ENCODE measurements at places on chromosomes 3 and 15.
A peak's percentile ranks its signal among the peaks of the same experiment; 100 is the strongest.

DNA sequence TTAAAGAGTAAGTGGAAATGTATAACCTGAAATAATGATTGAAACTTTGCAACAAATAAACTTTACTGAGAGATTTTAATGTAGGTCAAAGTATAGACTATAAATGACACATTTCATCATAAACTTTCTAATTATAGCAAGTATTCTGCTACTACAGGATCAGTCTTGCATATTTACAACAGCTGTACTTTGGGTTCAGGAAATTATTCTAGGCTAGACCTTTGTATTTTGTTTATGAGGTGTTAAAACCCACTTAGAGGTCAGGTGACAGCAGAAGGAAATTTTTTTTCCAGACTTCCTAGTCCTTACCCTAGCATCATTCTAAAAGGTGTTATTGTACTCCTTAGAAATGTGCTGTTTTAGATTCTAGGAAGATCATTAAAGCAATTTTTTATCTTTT, 2.3 kb downstream of the RNF7 start:
- no peak for DNase-seq

DNA sequence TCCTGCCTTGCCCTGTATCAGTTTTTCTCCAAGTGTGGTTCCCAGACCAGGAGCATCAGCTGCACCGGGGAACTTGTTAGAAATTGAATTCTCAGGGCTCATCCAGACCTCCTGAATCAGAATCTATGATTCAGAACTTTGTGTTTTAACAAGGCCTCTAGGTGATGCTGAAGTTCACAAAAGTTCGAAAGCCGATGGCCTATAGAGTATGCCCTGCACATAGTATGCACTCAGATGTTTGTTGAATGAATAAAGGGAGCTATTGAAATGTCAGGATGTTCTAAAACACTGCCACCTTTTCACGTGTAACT, 664 bp upstream of the LARP6 start:
- DNase-seq, result no peak

DNA sequence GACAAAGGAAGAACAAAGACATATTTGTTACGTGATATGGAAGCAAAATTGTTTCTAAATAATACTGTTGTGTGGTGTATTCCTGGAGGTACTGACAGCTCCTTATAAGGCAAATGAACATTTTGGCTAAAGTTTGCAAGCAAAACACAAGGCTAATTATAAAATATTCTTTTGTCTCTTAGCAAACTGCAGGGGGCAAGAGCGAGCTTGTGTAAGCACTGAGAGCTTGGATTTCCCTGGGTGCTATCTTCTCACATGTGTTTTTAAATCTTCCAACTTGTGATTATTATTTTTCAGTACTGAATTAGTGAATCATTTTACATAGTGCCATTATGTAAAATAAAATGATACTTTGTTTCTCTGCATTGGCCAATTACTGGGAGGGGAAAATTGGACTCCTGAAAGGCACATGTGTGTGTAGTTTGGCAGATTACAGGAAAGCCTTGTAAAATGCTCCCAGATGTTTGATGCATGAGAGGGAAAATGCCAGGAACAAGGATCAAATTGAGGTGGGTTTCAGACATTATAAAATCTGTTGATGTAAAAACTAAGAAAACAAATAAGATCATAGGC, 611.5 kb downstream of the AGBL1 start:
- no peak for DNase-seq

GRCh38 chr15:68794863-68795262, 25.8 kb downstream of the ANP32A start:
- DNase-seq, result no peak

DNA sequence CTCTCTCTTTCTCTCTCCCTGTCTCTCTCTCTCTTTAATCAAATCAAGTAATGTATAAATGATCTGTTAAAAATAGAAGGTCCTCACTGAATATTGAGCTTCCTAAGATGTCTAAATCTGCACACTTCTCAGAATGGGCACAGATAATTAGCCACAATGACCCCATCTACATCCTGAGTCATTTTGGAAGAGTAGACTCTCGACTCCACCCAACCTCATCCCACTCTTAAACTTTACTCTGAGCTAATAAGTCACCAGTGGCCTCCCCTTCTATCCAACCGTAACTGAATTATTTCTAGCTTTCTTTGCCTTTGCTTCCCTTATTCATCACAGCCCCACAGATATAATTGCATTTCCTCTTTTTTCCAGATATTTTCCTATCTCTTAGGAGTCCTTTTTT, 326.5 kb upstream of the ZNF717 start:
- no peak for DNase-seq

DNA sequence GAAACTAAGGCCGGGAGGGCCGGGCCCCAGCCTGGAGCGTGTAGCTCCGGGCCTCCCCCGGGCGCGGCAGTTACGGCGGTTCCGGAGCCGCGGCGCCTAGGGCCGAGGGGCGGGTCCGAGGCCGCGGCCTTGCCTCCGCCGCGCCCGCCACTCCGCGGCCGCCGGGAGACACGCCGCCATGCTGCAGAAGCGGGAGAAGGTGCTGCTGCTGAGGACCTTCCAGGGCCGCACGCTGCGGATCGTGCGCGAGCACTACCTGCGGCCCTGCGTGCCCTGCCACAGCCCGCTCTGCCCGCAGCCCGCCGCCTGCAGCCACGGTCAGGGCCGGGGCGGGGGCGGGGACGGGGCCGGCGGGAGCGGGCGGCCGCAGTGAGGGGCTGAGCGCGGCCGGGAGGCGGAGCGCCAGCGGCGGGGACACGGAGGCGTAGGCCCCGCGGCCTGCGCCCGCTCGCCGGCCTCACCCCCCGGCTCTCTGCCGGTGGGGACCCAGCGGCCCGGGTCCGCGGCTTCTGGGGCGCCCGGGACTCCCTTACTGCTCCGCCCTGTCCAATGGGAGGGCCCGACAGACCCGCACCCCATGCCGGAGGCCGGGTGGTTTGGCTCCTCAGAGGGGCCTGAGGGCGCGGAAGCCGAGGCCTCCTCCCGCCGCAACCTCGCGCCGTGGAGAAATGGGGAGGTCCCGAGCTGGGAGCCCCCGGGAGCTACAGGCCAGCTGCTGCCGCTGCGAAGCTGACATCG, at the start of gene DIS3L:
DIS3L (plus strand) TSS at position 150 of the 738 bp plus-strand sequence; CDS start at position 179, 29 bp downstream.
- DNase-seq, result peak; percentile 80

- DNase-seq, result peak; percentile 73
Observed at GRCh38 chr15:76340198-76340802, 3.7 kb downstream of the ISL2 start.

GRCh38 chr3:94927175-94927574, 864.3 kb downstream of the NSUN3 start:
- no peak for DNase-seq

DNA sequence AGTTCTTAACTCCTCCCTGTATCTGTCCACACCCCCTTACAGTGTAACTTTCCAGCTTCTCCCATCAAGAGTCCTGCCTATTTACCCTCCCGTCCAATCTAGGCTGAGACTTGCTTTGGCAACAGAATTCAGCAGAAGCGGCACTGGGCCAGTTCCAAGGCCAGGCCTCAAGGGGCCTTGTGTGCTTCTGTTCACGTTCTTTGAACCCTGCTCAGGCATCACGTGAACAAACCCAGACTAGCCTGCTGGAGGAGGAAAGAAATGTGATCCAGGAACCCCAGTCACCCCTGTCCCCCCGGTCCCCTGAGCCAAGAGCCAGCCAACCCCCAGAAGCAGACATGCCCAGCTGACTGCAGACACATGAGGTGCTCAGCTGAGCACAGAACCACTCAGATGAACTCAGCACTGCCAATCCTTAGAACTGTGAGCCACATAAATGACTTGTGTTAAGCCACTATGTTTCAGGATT, 76.1 kb upstream of the DCLK3 start:
- DNase-seq, result no peak

GRCh38 chr3:144409319-144409718, 437.7 kb downstream of the DIPK2A start:
- DNase-seq, result no peak

DNA sequence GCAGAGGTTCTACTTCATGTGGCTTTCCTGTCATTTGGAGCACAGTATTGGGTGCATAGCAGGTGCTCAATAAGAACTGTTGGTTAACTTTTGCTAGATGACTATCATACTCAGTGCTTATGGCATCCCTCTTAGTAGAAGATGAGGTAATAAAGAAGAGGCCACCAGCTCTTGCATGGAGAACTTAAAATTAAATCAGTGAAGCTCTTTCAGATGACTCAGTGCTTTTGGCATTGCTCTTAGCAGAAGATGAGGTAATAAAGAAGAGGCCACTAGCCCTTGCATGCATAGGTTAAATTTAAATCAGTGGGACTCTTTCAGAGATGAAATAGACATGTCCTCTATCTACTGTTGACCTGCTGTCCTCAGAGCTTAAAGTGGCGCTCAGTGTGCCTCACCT, 109.4 kb upstream of the FGF7 start:
- DNase-seq, result no peak

GRCh38 chr15:73991726-73992593, at the start of gene STOML1:
STOML1 (minus strand) TSS chr15:73992295; CDS start chr15:73992223, 72 bp downstream.
- DNase-seq, result peak; percentile 98

GRCh38 chr3:64708456-64708855, 20.7 kb upstream of the ADAMTS9 start:
- DNase-seq, result no peak

GRCh38 chr3:29168696-29169095, 112.2 kb upstream of the RBMS3 start:
- no peak for DNase-seq
